ENCODE measurements at places on chromosomes 1 and 21.

GRCh38 chr1:221594576-221594975 lies 147.3 kb downstream of the DUSP10 start:
- no peak for DNase-seq

GRCh38 chr1:44294588-44295007 lies 60.5 kb downstream of the ERI3 start:
- peak; percentile 38 for DNase-seq

GRCh38 chr1:193569096-193569982 lies 382.9 kb upstream of the B3GALT2 start:
- peak; percentile 84 for DNase-seq

DNA sequence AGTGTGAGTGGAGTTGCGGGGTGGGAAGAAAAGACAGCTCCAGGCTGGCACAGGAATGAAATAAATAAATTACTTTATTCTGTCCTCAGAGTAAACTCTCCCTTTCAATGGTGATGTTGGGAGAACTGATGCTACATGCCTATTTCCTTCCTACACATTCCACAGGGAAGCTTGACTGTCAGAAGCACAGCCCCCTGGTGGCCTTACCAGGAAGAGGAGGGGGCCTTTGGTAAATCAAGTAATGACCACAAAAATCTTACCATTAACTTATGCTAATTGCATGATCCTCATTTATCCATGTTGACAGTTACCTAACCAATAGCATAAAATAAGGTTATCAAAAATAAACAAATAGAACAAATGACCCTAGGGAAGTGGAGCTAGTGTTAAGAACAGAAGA lies 605.0 kb upstream of the PKN2 start:
- DNase-seq = no peak

DNA sequence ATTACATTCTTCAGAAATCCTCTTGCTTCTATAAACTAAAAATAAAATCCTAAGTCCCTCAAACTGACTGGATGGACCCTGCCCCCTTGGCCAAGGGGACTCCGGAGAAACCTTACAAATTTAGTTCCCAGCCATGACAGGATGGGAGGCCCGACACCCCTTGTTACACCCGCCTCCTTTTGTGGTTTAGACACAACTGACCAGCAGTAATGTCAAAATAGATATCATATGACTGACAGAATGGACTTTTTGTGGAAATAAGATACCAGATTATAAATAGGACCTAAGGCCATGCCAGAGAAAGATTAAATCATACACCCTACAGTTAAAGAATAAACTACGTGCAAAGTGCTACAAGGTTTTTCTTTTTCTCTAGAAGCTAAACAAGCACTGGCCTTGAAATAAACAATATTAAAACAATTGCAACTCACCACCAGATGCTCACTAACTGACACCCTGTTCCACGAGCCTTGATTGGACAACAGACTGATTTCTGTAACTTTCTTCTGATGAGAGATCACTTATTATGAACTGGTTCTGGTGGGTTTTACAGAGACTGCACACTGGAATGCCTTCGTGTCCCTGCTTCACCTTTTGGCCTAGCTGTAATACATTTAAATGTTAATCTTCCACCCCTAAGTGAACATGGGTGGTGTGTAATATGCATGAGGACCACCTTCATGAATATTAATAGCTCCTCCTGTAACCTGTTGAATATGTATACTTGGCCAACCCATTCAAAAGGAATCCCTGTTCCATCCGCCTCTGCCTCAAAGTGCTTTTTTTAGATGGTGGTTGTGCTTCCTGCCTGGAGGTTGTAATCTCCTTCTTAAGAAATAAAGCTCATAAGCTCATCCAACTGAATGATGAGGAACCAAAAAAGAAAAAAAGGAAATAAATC lies 99.6 kb downstream of the ODF2L start:
- DNase-seq = no peak

GRCh38 chr1:61284936-61285335 lies 202.6 kb downstream of the NFIA start:
- no peak for DNase-seq

DNA sequence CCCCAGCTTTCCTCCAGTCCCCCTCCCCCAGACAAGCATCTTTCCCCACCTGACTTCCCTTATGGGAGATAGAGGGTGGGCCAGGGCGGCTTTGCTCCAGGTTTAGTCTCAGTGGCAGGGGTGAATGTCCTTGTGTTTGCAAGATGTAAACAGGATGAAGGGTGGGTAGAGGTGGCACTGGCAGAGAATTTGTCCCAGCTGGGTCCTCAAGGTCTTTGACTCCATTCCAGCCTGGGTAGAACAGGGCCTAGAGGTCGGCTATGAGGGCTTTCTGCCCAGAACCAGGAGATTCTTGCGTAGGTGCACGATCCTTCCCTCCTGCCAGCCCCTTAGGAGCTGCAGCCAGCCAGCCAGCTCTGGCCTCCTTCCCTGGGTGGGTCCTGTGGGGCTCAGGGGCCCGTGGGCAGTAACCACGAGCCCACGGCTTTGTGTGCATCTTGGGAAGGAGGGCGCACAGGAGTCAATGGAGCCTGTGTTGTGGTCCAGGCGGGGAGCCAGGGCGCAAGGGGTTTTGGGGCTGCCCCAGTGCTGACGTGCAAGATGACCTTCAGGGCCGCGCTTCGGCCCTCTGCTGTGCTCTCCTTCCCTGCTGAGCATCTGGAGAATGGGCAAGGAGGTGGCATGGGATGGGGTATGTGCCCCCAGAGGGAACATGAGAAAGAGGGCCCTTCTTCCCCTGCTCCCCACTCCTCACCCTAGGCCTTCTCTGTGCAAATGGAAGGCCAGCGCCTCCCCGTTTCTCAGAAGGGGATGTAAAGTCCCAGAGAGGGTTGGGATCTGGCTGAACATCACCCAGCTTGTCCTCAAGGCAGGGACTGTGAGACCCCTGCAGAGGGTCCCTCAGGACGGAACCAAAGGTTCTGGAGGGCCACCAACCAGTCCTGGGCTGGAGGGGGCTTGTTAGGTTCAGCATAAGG lies 15.7 kb downstream of the POU3F1 start:
- no peak for DNase-seq
